Stromal cell of bone marrow (primary cell): ENCODE measurements at places on chromosomes 1 and 21.

DNA sequence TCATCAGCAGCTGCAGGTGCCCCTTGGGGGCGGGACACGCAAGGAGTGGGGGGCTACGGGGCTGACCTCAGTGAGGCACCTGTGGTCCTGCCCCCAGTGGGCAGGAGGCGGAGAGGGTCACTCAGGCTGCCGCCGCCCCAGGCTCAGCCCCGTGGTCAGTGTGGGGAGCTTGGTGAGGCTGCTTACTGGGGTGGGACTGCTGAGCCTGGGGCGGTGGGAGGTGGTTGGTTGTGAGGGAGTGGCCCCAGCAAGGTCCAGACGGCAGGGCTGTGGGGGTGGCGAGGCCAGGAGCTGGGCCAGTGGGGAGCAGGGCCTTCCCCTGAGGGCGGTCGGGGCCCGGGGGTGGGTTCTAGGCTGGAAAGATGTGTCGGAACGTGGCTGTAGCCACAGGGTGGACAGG, 14.3 kb downstream of the PFKL start:
- no peak for DNase-seq

- DNase-seq: no peak
These were observed 26.1 kb upstream of the CLSTN1 start for GRCh38 chr1:9849691-9850441.

DNA sequence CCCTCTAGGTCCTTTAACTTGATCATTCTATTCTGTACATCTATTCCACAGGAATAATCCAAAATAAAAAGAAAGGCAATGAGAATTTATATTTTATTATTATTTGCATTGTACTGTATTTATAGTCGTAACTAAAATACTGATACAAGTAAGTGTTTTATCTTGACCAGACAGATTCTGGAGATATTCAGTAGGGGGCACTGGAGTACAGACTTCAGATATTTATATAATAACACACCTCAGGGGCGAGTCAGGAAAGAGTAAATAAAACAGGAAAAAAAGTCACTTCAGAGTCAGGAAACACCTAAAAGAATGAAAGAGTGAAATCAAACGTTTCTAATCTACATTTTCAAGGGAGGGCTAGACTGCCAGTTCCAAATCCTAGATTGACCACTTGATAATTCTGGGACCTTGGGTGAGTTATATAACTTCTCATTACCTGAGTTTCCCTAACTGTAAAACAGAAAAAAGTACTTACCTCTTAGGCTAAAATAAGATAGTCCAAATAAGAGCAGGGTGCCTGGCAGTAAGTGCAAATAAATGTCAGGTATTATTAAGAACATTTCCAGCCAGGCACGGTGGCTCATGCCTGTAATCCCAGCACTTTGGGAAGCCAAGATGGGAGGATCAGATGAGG, 31.1 kb upstream of the MTF1 start:
- DNase-seq: no peak

GRCh38 chr1:222049176-222049575, 307.3 kb upstream of the DUSP10 start:
- no peak for DNase-seq

GRCh38 chr1:27473755-27474154, 16.2 kb downstream of the WASF2 start:
- DNase-seq: no peak

DNA sequence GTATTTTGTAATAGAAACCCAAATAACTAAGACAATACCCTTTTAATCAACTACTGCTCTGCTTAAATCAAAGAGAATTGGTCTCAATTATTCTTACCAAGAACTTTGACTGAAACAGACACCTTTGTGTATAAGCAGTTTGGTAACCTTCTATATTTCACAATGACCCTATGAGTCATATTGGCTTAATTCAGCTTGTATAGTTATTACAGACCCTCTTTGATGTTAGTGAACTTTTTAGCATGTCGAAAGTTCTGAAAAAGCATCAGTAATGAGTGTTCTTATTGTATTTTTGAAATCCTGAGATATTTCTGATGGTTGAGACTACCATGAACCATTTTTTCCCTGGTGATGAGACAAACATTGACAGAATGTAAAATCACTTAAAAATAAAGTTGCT, 43.3 kb upstream of the RABGAP1L start:
- no peak for DNase-seq

GRCh38 chr1:85047472-85048295, 616 bp downstream of the MCOLN3 start:
- no peak for DNase-seq

GRCh38 chr1:164735315-164736052, 176.5 kb downstream of the PBX1 start:
- DNase-seq: no peak

DNA sequence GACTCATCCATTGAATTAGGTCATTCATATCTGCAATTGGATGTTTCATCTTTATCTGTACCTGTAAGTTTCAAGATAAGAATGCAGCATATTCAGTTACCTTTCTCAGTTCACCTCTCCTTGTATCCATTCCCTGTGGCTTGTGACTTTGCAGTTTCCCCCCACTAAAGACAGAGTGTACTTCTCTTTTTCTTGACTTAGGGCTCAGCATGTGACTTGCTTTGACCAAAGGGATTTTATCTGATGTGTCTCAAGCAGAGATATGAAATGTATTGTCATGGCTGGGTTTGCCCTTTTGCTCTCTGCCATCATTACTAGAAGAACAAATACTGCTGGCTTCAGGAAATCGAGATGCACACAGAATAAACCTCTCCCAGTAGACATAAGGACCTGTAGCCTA, 754.8 kb downstream of the ADGRL2 start:
- no peak for DNase-seq

- DNase-seq: no peak
These were observed 22.9 kb upstream of the LDLRAP1 start for GRCh38 chr1:25520446-25521061.

DNA sequence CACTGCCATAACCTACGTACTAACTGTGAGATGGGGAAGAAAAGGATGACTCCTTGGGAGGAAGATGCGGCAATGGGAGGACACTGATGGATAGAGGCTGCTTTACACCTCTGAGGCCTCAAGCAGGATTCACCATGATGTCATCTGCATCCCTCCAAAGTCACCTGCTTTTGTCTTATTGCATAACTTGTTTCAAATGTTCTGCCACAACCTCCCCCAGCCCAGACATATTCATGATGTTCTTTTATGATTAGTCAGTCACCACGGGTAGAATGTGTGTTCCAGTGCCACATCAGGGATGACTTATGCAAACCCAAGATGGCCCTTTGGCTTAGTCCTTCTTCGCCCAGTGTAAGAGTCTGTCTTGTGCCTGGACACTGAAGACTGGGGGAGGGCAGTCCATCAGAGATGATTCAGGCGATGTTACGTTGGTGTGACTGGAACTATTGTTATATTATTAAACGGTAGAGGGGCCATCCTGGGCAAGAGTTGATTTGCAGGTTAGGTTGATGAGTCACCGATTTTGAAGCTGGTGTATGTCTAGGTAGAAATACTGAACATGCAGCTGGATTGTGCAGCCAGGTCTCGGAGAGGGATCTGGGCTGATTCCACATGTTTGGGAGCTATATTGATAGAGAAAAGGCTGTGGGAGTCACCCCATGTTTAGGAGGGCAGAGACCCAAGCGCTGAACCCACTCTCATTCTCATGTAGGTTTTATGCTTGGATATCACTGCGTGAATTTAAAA, 32.6 kb downstream of the RYR2 start:
- DNase-seq: no peak

DNA sequence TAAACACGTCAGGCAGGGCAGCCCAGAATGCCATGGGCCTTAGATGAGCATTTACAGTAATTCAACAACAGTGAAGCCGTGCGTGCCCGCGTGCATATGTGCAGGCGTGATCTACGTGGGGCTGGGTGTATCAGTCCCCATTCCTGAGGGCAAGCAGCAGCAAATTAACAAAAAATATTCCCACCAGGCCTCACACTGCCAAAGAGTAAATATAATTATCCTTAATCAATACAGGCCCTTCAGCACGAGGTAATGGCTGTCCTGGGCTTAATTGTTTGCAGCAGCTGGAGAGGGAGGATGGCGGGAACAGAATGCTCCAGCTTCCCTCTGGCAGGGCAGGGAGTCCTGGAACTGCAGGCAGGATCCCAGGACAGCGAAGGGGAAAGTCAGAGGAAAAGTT, 91.8 kb downstream of the DDX20 start:
- DNase-seq: no peak

GRCh38 chr1:94539496-94539895, 2.1 kb downstream of the F3 start:
- DNase-seq: no peak

- no peak for DNase-seq
These were observed 2.0 kb upstream of the PGD start for GRCh38 chr1:10396870-10397269.

GRCh38 chr1:68101829-68102228, 51.4 kb upstream of the DIRAS3 start:
- no peak for DNase-seq

DNA sequence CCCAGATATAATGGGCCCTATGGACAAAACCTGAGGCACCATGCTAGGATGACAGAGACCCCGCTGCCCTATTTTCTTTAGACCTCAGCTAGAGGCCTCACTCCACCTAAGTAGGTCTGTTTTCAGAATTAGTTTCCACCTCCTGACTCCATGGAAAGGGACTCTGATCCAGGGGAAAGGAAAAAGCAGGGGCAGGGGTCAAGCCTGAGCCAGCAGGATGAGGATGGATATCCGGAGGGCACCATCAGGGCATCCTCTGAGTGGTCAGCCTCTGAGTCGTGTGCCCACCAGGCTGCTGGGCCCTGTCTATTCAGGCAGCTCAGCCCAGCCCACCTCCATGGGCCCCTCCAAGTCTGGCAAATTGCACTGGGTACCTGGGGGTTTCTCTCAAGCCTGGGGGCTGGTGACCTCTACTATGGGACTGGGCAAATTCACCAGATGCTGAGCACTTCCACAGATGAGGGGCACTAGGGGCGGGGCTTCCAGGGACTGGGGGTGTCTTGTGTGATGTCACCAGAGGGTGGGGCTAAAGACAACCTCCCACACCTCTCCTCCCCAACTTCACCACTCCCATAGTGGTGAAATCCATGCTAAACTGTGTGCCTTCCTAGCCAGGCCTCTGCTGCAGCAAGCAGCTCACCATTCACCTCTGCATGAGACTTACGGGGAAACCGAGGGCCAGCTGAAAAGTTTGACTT, 5.5 kb downstream of the PAQR7 start:
- no peak for DNase-seq

DNA sequence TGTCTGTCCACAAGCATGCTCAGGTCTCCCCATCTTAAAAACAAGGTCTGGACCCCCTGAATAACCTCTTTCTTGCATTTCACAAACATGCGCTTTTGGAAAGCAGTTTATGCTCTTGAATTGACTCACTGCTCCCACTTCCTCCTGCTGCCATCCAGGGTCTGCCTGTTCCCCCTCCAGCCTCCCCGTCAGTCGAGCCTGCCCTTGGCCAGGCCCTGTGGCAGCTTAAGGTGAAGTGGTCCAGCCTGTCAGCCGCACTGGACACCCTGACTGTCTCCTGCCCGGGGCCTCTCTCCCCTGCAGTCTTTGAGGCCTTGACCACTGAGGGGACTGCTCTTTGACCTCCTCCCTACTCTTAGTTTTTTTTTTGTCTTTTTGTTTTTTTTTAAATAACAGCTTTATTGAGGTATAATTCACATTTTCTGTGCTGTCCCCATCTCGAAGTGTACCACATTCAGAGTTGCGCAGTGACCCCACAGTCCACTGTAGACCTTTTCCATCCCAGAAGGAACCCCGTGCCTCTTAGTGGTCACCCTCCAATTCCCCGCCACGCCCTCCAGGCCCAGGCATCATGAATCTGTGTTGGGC, 18.3 kb downstream of the GPR137B start:
- DNase-seq: no peak

DNA sequence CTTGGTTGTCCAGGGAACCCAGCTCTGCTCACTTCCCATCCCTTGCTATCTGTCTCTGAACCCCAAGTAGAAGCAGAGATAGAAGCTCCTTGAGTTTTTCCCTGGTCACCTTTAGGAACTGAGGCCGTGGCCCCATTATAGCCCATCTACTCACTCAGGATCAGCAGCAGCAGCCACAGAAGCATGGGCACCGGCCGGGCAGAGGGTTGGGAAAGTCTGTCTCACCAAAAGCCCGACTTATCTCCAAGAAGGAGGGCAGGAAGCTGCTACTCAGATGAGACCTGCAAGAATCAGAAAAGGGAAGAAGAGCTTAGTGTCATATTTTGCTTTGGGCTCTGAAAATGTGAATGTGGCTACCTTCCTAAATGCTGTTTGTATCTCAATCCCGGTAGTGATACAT, 264 bp downstream of the FCRL3 start:
- no peak for DNase-seq

DNA sequence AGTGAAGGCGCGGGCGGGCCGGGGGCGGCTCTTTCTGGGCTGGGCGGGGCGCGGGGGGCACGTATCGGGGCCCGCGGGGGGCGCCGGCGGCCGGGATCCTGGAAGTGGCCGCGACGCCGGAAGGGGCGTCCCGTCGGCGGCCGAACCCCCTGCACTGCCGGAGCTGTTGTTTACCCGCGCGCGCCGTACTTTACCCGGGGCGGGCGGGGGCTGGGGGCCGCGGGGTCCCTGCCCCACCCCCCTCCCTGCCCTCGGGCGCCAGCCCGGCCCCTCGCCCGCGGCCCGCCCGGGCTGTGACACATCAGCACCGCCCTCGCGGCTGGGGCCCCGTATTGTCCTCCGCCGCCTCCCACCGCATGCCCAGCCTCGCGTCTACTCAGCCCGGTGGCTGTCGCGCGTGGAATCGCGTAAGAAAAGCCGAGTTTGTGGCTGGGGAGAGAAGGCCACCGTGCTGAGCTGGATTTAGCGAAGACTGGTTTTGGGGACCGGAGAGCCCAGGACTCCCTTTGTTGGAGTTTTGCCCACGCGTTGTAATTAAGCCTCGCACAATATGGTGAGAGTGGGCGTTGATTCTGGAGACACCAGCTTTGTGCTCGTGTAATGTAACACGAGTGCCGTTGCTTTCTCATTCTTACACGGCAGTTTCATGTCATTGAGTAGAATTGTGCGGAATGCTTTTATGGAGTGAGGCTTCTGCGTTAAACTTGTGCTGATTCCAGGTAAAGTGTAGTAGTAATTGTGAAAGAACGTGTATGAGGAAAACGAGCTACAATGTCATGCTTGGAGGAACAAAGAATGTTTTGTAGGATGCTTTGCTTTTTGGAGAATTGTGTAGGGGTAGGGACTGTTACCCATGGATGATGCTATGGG, 559 bp downstream of the BACH1 start:
- no peak for DNase-seq

DNA sequence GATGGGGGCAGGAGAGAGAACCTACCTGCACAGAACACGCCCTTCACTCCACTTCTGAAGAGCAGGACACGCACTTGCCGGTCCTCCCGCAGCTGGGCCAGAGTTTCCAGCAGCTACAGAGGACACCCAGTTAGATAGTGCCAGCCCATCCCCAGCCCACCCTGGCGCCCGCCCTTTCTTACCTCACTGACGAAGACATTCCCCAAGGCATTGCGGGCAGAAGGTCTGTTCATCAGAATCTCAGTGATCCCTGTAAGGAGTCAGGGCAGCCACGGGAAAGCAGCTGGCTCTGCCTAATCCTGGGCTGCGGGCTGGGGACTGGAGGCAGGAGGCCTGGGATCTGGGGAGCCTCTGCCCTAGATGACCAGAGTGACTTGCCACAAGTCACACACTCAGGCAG, 10.0 kb downstream of the ECHDC2 start:
- DNase-seq: no peak

GRCh38 chr1:102241431-102242338, 245.0 kb upstream of the OLFM3 start:
- DNase-seq: no peak
